Spinal cord (tissue), 10 donors: ENCODE measurements at places on chromosomes 5 and 9. TPM values are rescaled to one million over a fixed set of nuclear protein-coding genes. Genes with fewer than 3 reads are reported as not detected.

The GADD45G gene
- polyA plus RNA-seq = 15.6 TPM

- DNase-seq = no peak
These were observed 6.2 kb upstream of the SMIM27 start for GRCh38 chr9:32545884-32546283.

DNA sequence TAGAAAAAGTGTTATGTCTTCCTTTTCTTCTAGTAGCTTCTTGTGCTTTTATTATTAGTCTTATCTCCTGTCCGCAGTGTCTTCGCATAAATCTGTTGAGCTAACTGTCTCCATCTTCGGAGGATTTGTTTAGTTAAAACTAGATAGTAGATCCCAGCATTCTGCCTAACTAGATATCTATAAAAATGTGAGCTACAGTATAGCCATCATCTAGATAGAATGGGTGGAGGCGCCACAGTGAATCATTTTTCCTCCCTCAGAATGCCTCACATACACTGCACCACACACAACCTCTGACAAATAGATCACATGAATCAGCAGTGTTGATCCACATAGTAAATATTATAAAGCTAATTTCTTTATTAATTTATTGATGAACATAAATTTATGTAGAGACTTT, 220.3 kb upstream of the GAS1 start:
- no peak for DNase-seq

DNA sequence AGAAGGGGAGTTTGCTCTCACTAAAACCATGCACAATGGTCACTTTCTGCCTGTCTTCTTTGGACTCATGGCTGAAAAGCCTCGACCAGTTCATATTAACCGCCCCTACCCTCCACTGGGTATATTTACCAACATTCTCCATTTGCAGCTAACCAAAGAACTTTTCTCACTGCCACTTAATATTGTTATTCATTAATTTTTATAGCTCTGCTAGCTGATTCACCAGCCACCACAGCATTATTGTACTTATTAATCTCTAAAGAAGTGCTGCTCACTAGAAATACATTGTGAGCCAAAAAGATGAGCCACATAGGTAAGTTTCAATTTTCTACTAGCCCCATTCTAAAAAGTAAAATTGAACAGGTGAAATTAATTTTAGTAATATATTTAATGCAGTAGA, 33.4 kb upstream of the SMIM32 start:
- DNase-seq = no peak

The OSMR gene
- 4.2 TPM for polyA plus RNA-seq

- DNase-seq = no peak
These were observed 296.4 kb downstream of the SLIT3 start for GRCh38 chr5:169004551-169004950.

- DNase-seq = no peak
These were observed 1103.6 kb upstream of the EDIL3 start for GRCh38 chr5:85488295-85488694.

- no peak for DNase-seq
These were observed 21.1 kb upstream of the GAS1 start for GRCh38 chr9:86968258-86968920.

DNA sequence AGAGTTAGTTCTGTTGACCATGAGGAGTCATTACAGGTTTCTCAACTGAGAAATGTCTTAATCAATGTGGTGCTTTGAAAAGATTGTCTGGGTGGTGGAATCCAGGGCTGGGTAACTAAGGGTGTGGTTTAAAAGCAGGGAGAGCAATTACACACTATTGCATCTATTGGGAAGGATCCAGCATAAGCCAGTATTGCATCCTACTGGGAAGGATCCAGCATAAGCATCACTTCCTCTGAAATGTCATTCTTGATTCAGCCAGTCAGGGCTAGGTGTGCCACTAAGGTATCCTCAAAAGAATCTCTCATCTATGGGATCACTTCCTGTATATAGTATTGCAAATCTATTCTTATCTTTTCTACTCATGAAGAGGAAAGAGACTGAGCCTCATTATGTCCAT, 38.6 kb downstream of the ELOVL7 start:
- no peak for DNase-seq

- DNase-seq = no peak
These were observed 11.5 kb downstream of the ADAM19 start for GRCh38 chr5:157563929-157564716.

The RAPGEF6 gene
- polyA plus RNA-seq = 24.0 TPM
